ENCODE measurements at places on chromosomes 1 and 21.

DNA sequence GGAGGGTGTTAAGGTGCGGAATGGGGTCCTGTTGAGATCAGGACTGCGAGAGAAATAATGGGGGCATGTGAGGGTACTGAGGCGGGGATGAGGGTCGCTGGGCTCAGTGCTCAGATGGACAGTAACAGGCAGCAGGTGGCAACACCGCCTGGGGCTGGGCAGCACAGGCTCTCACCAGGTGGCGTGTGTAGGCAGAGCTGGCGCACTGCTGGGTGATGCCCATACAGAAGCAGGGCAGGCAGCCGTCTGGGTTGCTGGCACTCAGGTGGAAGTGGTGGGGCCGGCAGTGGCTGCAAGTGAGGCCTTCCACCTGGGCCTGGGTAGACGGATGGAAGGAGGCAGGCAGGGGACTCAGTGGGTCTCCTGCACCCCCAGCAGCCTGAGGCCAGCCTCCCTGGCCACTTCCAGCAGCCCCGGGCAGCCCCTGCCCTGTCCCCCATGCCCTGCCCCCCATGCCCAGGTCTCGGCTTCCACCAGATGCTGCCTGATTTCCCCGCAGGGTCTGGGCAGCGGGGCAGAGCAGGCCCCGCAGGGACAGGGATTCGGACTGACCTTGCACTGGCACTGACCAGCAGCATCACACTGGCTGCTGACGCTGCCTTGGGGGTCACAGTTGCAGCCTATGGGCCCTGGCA is 60.5 kb downstream of the LDLRAD2 start:
- no peak for DNase-seq

- no peak for DNase-seq
These were observed 10.1 kb upstream of the EPRS1 start for GRCh38 chr1:220056374-220056773.

DNA sequence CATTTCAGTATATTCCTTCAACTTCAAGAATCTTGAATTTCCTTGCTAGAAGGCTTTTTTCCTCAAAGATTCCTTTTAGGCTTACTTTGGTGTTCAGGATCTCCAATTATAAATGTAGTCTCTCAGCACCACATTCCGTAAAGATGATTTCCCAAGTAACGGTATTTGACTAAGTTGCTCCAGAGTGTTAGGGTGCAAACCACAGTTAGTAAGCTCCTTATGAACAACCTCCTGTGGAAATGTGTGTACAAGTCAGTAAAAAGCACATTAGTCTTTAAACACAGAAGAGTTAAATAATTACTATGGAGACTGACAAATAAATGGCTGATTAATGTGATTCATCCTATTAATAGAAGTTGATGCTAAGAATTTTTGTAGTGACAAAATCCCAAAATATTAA is 10.3 kb downstream of the DONSON start:
- DNase-seq = no peak

DNA sequence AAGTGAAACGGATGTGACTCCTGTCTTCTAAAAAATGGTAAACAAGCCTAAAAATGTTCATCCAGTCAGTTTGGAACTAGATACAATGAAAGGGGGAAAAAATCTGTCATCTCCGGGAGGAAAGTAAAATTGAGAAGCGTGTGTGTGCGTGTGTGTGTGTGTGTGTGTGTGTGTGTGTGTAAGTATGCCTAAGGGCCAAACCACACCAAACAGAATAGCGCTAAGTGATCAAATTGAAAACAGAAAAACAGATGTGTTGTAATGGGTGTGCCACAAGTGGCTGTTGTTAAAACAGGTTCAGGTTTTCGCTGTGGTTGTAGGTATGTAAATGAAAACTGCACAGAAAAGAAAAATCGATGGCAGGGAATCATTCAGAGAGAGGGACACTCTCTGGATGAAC is 106.7 kb downstream of the RNF220 start:
- DNase-seq = no peak

GRCh38 chr21:30289215-30289614 is at the start of gene KRTAP25-1:
Gene KRTAP25-1 (minus strand): TSS chr21:30289514. CDS start chr21:30289490, 24 bp downstream.
- DNase-seq = no peak

DNA sequence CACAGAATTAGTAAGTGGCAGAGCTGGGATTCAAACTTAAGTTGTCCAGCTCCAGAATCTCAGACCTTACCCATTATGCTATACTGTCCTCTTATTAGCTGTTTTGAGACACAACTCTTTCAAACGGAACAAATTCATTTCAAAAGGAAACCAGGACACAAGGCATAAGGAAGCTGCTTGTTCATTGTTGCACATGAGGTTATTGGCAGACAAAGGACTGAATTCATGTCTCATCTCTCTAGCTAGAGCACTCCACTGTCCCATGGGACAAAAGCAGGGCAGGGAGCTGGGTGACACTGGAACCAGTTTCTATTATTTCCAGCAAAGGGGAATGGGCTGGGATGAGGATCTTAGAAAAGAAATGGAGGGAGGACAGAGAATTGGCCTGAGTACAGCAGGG is 26.4 kb downstream of the CHI3L2 start:
- DNase-seq = no peak

- no peak for DNase-seq
These were observed 16.4 kb downstream of the TNNT2 start for GRCh38 chr1:201360901-201361651.

- DNase-seq = no peak
These were observed 197.7 kb downstream of the CRB1 start for GRCh38 chr1:197465528-197466327.

GRCh38 chr1:165635329-165635728 is 4.3 kb downstream of the MGST3 start:
- no peak for DNase-seq

DNA sequence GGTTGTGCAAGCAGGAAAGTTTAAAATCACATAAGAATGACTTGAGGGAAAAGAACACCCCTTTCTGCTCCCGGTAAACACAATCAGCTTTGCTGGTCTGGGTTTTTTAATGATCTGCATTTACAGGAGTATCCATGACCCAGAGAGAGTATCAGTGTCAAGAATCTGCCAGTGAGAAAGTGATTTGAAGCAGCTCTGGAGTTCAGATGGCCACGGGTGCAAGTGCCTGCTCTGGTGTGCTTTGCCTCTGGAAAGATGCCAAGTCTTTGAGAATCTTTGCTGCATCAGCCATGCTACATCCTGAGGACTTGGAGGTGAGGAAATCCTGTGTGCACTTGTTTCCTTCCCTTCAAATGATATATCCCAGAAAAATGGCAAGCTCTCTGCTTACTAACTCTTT is 18.6 kb upstream of the MYSM1 start:
- DNase-seq = no peak

Data from GF-D8 (cell line).